Pons (tissue), 1 donor: ENCODE measurements at places on chromosomes 16 and 17.

DNA sequence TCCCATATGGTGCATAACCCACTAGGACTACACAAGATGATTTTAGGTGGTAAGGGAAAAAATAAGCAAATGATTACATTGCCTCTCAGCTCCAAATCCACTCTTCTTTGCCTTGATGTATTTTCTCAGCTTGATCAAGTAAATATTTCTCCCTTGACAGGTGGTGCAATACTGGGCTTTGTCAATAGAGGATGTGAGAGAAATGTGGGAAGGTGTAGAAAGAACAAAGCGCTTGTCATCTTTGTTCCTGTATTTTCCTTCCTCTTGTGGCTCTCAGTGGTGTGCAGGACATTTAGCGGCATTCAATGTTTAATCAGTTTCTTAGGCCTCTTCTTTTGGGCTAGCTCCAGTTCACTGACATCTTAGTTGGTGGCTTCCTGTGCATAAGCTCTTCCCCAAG, 1165.8 kb upstream of the GOT2 start:
- no peak for DNase-seq

DNA sequence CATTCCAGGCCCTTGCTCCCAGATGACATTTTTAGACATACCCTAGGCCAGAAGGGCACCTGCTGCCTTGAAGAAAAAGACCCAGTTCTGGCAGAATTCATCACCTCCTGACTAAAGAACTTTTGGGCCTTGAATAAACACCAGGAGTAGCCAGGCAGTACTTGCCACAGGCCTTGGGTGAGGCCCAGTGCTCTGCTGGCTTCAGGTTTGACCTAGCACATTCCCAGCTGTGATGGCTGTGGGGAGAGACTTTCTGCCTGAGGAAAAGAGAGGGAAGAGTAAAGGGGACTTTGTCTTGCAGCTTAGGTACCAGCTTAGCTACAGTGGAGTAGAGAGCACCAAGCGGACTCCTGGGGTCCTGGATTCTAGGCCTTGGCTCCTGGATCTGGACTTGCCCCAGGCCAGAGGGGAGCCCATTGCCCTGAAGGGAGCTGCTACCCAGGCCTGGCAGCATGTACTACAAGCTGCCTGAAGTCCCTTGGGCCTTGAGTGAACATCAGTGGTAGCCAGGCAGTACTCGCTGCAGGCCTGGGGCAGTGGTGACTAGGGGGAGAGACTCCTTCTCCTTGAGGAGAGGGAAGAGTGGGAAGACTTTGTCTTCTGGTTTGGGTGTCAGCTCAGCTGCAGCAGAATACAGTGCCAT, 44.3 kb downstream of the ABCA8 start:
- DNase-seq: no peak

DNA sequence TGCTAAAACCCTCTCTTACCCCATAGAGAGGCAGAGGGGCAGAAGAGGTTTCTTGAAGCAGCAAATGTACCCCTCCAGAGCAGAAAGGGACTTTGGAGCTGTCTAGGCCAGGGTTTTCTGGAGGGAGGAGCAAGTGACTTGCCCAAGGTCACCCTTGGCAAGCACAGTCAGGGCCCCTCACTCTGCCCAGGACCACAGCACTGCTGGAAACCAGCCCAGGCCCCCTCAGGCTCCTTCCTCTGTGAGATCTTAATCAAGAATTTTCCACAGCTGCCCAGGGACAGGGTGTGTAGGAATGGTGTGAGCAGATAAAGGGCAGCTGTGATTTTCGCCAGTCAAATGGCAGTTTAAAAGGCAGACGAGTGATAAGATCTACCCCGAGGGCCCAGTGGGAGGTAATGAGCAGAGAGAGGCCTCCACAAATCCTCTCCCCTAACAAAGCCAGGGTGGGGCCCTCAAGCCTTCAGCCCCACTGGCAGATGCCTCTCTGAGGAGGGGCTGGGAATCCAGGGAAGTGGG, 3.9 kb upstream of the SLC12A3 start:
- DNase-seq: no peak

- no peak for DNase-seq
Measured at GRCh38 chr17:12097326-12097725, 76.6 kb downstream of the MAP2K4 start.

- DNase-seq: no peak
Measured at GRCh38 chr17:33602981-33603380, 309.9 kb upstream of the ASIC2 start.
